Activated T-cell treated with anti-CD3 and anti-CD28 coated beads for 1 hour (primary cell): ENCODE measurements at places on chromosomes 11 and 22.

DNA sequence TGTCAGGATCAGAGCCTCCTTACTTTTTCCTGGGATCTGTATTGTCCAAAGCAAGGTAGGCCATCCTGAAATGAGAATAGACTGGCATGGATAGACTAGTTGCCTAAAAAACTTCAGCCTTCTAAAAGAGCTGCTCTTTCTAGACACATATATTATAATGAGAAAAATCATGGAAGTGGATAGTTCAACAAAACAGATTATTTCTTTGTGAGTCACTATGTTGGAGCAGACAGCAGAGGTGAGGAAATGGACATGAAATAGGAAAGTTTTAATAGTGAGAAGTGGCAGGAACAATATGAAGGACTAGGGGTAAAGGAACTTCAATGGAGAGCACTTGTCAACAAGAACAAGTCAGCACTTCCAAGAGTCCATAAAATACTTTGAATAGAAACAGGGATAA is 101.9 kb upstream of the ANO3 start:
- no peak for DNase-seq

GRCh38 chr22:26471522-26471921 is 12.1 kb downstream of the HPS4 start:
- DNase-seq: no peak

- DNase-seq: no peak
These were observed 102.9 kb downstream of the ADAMTS15 start for GRCh38 chr11:130551388-130551787.

- no peak for DNase-seq
These were observed 3.2 kb downstream of the CHKA start for GRCh38 chr11:68117853-68118470.

GRCh38 chr22:43388420-43388851 is 23.4 kb upstream of the MPPED1 start:
- DNase-seq: peak; percentile 63

DNA sequence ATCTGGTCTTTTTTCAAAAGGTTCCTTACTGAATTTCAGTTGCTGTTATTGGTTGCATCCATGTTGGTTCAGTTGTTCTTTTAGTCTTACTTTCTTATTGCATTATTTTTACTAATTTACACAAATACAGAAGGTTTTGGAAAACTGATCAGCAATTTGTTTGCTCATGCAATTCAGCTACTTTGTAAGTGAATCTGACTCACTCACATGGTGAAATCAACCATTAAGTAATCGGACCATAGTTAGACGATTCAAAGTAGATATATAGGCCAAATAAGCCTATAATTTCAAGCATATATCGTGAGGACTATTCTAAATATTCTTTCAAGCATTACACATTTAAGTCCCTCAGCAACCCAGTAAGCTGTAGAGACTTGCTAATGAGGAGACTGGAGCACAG is 41.7 kb downstream of the CCDC83 start:
- no peak for DNase-seq

- peak; percentile 28 for DNase-seq
These were observed 5.9 kb downstream of the PHOX2A start for GRCh38 chr11:72238040-72238450.

DNA sequence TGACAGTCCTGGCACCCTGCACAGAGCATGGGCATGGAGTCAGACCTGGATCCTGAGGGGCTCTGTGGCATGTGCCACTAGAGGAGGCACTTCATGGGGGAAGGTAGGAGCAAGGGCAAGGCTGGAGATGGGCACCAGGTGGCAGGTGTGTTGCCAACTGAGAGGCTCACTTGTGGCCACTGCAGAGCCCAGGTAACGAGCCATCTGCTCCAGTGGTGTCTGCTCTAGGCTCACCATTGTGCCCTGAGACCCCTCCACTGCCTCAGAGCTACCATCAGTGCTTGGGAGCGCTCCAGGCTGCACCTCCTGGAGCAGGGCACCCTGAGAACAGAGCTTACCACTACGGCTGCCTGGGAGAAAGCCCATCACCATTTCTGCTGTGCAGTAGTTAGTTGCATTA is 1.3 kb upstream of the ZDHHC8 start:
- DNase-seq: no peak

- DNase-seq: no peak
These were observed 3.3 kb upstream of the SHISA8 start for GRCh38 chr22:41917903-41918791.

- DNase-seq: no peak
These were observed at the start of gene IZUMO1R for GRCh38 chr11:94303966-94304958. Gene IZUMO1R (plus strand): TSS chr11:94304580. CDS start chr11:94305637, 1,057 bp downstream.

DNA sequence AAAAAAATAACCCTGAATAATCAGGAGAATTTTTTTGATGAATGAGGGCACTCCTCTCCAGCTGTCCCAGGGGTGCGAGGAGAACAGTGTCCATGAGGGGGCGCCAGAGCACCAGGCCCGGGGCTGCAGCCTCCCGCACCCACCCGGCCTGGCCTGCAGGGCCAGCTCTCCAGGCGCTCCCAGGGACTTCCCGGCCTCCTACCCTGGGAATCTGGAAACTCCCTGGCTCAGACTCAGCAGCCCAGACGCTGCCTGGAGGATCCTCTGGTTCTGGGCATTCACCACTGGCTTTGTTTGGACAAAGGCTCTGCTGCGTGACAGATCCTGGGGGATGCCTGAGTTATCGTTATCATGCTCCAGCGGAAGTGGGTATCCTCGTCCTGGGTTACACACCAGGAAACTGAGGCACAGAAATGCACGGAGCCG is 31.0 kb downstream of the MCM5 start:
- peak; percentile 60 for DNase-seq

DNA sequence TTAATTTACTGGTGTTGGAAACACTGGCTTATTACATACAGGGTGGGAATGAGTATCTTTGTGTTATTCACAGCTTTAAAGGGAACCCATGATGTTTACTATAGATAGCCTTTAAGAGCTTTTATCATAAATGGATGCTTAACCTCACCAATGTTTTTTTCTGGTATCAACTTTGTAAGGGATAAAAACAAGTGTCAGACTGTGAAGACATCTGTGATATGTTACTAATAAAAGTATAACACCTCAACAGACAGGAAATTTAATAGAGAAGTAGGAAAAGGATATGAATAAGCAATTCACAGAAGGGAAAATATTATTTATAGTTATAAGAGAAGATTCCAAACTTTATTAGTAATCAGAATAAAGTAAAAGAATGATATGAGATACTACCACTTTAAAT is 46.3 kb downstream of the ACAT1 start:
- DNase-seq: no peak

DNA sequence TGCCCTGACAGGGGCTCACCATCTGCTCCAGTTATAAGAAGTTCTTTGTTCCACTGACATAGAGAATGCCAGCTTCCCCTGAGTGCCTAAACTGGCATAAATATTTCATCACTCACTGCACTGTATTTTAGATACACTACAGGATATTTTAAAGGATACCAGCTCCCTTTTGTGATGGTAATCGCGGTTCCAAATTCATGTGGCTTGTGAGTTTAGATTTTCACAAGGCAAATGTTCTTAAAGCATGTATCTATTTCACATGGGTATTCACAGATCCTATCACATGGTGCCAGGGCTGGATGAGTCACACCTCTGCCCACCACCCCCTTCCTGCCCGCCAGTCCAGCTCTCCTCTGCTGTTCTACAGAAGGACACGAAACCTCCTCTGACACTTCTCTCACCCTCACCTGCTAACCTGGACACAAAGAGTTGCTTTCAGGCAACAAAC is 105.5 kb downstream of the KCNC1 start:
- no peak for DNase-seq

GRCh38 chr11:102685338-102685737 is 20.2 kb downstream of the MMP27 start:
- DNase-seq: no peak

- no peak for DNase-seq
These were observed 340.4 kb downstream of the SOX6 start for GRCh38 chr11:16015741-16016467.

GRCh38 chr11:21485006-21485405 is 707.9 kb upstream of the ANO5 start:
- no peak for DNase-seq

- no peak for DNase-seq
These were observed 34.6 kb downstream of the NFAM1 start for GRCh38 chr22:42397332-42398249.
